ENCODE measurements at places on chromosomes 7 and 10.
A peak's percentile ranks its signal among the peaks of the same experiment; 100 is the strongest.

DNA sequence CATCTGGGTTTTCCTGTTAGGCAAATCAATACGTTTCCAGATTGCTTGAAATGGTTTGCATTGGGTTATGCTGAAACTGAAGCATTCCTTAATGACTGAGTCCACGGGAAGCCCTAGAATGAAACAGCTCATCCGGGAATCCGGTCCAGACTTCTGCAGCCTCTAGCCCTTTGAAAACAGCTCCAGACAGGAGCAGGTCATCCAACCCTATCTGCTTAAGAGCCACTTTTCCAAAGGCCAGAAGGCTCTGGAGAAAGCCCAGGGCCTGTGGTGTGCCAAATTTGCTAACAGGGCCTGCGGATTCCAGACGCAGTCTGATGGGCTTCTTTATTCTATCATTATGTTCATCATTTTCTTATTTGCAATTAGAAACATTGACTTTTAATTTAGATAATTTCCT is 265.4 kb downstream of the SKIDA1 start:
- H3K4me3 ChIP-seq, result no peak overlapping the region
- H3K27me3 ChIP-seq, result no peaks in the 10 kb centered on the region
- H3K4me1 ChIP-seq, result peaks cover 5% of the 10 kb centered on the region
- H3K27ac ChIP-seq, result no peak overlapping the region
- DNase-seq, result no peak
- no peaks in the 10 kb centered on the region for H3K36me3 ChIP-seq

GRCh38 chr7:30684351-30684750 is 2.1 kb upstream of the CRHR2 start:
- DNase-seq, result no peak
- H3K27ac ChIP-seq, result no peak overlapping the region
- H3K36me3 ChIP-seq, result no peaks in the 10 kb centered on the region
- H3K27me3 ChIP-seq, result peaks cover 64% of the 10 kb centered on the region

- no peak overlapping the region for H3K4me3 ChIP-seq
- H3K36me3 ChIP-seq, result no peaks in the 10 kb centered on the region
- H3K27me3 ChIP-seq, result peaks cover 14% of the 10 kb centered on the region
- no peaks in the 10 kb centered on the region for H3K4me1 ChIP-seq
These were observed 317.4 kb downstream of the BMPER start for GRCh38 chr7:34222722-34223121.

DNA sequence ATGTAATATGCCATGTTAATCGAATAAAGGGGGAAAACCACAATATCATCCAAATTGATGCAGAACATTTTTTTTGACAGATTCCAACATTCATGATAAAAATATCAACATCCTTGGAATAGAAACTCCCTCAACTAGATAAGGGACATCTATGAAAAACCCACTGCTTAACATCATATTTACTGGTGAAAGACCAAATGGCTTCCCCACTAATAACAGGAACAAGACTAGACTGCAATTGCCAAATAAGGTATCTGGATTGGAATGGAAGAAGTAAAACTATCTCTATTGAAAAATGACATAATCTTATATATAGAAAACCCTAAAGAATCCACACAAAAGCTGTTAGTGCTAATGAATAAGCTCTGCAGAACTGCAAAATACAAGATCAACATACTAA is 27.8 kb downstream of the SMURF1 start:
- H3K27me3 ChIP-seq, result no peaks in the 10 kb centered on the region
- H3K36me3 ChIP-seq, result peaks cover 10% of the 10 kb centered on the region
- no peak for DNase-seq
- H3K4me1 ChIP-seq, result peaks cover 58% of the 10 kb centered on the region

DNA sequence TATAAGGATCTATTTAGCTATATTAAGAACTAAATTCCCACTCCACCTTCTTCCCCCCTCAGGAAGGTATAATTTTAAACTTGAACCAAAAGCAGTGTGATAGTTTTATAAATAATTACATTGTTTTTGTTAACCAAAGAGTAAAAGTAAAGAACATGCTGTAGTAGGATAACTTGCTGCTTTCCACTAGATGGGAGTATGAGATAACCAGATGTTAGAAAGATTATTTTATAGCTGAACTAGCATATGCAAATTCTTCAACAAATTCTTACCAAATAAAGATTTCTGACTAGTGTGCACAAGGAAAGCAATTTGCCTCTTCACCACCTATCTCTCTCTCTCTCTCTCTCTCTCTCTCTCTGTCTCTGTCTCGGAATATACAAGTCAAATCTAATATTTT is 31.8 kb downstream of the TES start:
- H3K4me3 ChIP-seq, result no peak overlapping the region
- peaks cover 62% of the 10 kb centered on the region for H3K4me1 ChIP-seq
- H3K27ac ChIP-seq, result no peak overlapping the region
- peaks cover 38% of the 10 kb centered on the region for H3K36me3 ChIP-seq

- no peaks in the 10 kb centered on the region for H3K36me3 ChIP-seq
- H3K27me3 ChIP-seq, result no peaks in the 10 kb centered on the region
- no peak for DNase-seq
- H3K27ac ChIP-seq, result peak overlapping the region; percentile 98
- H3K4me3 ChIP-seq, result peak overlapping the region; percentile 54
These were observed 59.6 kb upstream of the PITRM1 start for GRCh38 chr10:3231951-3232730.

- DNase-seq, result no peak
- no peak overlapping the region for H3K27ac ChIP-seq
These were observed 278.0 kb upstream of the KCND2 start for GRCh38 chr7:119994928-119995327.

DNA sequence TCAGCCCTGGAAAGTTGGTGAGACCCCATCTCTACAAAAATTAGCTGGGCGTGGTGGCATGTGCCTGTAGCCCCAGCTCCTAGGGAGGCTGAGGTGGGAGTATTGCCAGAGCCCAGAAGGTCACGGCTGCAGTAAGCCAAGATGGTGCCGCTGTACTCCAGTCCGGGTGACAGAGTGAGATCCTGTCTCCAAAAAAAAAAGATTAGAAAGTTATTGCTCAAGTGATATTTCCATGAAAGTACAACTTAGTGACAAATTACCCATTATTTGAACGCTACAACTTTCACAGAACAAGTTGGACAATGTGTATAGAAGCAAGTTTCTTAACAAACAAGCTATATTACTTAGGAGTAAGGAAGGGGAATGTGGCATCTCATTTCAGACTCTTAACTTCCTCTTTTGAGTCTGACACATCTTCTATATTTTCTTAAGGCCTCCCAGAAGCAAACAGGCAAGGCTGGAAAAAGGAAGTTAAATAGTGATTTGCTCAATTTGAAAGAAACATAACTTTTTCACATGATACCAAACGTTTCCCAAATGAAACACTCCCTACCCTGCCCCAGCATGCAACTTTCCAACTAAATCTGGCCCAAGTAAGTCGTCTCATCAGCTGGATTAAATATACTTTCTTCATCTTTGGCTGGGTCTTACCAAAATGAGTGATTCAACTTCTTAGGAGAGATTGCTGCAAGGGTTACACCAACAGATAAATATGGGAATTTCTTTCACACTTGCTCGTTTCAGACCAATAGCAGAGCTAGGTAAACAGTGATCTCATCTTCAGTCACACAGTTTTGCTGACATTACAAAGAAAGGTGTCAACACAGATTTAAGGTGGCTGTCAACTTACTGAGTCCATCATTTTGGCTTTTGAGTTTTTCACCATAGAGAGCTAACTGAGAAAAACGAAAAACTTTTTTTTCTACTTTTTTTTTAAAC is 66.3 kb upstream of the KLF6 start:
- H3K27me3 ChIP-seq, result no peaks in the 10 kb centered on the region
- no peaks in the 10 kb centered on the region for H3K36me3 ChIP-seq
- no peak for DNase-seq
- H3K27ac ChIP-seq, result peak overlapping the region; percentile 98
- H3K4me3 ChIP-seq, result peak overlapping the region; percentile 31

DNA sequence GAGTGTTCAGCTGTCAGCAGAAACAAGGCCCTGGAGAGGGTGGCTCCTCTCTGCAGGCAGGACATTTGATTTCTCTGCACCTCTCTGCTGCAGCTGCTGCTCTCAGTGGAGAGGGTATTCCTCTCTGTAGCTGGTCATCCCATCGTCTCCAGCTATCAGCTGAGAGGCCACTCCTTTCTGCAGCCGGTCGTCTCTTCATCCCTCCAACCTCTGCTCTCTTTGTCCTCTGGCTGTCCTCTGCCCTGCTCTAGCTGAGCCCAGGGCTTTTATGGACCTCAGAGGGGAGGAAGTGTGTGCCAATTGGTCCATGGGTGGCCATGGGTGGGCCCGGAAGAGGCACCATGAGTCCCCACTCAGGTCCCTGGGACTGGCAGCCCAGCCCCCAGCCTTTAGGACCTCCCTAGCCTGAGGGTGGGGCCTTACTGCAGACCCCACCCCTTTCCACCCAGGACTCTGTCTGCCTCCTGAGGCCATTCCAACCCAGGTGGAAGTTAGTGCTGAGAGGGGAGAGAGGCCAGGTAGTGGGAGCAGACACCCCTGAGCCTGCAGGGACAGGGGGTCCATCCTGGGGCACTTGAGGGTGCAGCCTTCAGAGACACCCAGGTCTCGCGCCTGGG is 26.2 kb upstream of the CDCA7L start:
- no peak overlapping the region for H3K4me3 ChIP-seq
- no peak for DNase-seq
- peaks cover 4% of the 10 kb centered on the region for H3K36me3 ChIP-seq
- no peak overlapping the region for H3K27ac ChIP-seq
- peaks cover 7% of the 10 kb centered on the region for H3K4me1 ChIP-seq
- peaks cover 3% of the 10 kb centered on the region for H3K27me3 ChIP-seq

DNA sequence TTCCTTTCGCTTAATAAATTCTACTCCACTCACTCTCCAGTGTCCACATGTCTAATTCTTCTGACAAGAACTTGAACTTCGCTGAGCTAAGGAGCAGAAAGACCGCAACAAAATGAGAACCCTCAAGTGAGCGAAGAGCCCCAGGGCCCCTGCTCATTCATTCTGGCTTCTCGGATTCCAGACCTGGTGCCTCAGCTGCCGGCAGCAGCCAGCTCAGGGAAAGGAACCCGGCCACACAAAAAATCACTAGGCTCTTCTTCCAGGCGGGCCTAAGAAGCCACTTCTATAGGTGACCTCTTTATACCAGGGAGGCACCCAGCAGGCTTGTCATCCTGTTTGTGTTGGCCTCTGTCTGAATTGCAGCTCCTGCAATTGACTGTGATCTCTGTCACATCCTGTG is 33.3 kb downstream of the OTUD1 start:
- H3K36me3 ChIP-seq, result no peaks in the 10 kb centered on the region
- H3K27ac ChIP-seq, result no peak overlapping the region
- no peak overlapping the region for H3K4me3 ChIP-seq
- peaks cover 25% of the 10 kb centered on the region for H3K27me3 ChIP-seq
- no peaks in the 10 kb centered on the region for H3K4me1 ChIP-seq
- no peak for DNase-seq

GRCh38 chr7:66047426-66047825 is 28.2 kb upstream of the ASL start:
- peaks cover 14% of the 10 kb centered on the region for H3K4me1 ChIP-seq
- H3K4me3 ChIP-seq, result no peak overlapping the region
- peak overlapping the region; percentile 37 for H3K27ac ChIP-seq
- no peaks in the 10 kb centered on the region for H3K36me3 ChIP-seq

DNA sequence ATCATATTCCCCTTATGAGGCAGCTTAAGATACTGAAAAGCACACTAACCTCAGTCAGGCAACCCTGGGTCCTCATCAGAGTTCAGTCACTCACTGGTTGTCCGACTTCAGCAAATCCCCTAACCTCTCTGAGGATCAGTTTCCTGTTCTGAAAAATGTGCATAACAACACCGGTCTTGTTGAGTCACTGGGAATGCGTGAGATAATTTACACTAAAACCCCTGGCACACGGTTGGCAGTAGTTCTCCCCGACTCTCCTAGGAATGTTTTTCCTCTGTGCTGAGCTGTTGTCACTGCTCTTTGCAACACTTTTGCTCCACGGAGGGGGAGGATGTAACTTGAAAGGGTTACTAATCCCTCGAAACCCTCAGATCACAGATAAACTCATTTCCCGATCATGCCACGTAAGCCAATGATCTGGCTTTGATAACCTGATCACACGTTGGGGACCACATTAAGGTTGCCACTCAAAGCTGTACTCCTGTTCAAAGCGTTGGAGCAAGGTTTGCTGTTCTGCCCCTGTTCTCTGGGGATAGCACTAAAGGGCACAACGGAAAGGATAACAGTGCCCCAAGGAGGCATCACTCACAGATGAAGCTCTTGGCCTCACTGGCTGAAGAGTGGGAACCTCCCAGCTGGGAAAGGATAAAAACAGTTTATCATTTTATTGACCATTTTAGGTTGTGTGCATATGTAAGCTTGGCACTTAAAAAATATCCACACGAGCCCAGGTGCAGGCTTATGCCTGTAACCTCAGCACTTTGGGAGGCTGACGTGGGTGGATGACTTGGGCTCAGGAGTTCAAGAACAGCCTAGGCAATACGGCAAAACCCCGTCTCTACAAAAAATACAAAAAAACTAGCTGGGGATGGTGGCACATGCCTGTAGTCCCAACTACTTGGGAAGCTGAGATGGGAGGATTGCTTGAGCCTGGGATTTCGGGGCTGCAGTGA is 5.0 kb upstream of the RBM17 start:
- H3K4me3 ChIP-seq, result no peak overlapping the region
- H3K36me3 ChIP-seq, result no peaks in the 10 kb centered on the region
- H3K4me1 ChIP-seq, result peaks cover 22% of the 10 kb centered on the region
- H3K27me3 ChIP-seq, result peaks cover 15% of the 10 kb centered on the region
- peak overlapping the region; percentile 74 for H3K27ac ChIP-seq

DNA sequence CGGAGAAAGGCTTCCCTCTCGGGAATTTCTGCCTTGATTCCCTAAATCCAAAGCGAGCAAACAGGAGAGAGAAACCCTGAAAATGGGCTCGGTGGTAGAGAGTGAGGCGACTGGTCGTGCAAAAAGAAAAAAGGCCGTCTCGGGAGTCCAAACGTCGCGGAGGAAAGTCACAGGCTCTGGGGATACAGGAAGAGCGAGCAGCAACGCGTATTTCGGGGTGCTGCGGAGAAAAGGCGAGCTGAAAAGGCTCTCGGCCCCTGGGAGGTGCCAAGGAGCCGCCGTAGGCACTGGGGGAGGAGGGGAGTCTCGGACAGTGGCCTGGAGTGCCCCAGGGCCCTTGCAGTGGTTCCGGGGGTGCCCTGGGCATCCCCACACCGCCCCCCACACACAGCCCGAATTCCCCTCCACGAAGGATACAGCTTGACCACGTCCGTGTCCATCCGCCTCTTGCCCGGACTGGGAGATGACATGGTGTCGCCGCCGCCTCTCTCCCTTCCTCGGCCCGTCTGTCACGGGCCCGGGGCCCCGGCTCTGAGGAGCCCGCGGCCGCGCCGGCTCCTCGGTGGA is 591 bp downstream of the UBE2H start:
- no peak overlapping the region for H3K4me3 ChIP-seq
- H3K27me3 ChIP-seq, result no peaks in the 10 kb centered on the region
- H3K4me1 ChIP-seq, result peaks cover 10% of the 10 kb centered on the region
- H3K36me3 ChIP-seq, result peaks cover 4% of the 10 kb centered on the region
- no peak overlapping the region for H3K27ac ChIP-seq

- H3K4me1 ChIP-seq, result peaks cover 34% of the 10 kb centered on the region
- H3K27me3 ChIP-seq, result no peaks in the 10 kb centered on the region
- H3K4me3 ChIP-seq, result no peak overlapping the region
- no peak for DNase-seq
- no peaks in the 10 kb centered on the region for H3K36me3 ChIP-seq
- no peak overlapping the region for H3K27ac ChIP-seq
These were observed 102.2 kb upstream of the GATA3 start for GRCh38 chr10:7952266-7952665.
